ENCODE measurements at places on chromosomes 11 and 22.

DNA sequence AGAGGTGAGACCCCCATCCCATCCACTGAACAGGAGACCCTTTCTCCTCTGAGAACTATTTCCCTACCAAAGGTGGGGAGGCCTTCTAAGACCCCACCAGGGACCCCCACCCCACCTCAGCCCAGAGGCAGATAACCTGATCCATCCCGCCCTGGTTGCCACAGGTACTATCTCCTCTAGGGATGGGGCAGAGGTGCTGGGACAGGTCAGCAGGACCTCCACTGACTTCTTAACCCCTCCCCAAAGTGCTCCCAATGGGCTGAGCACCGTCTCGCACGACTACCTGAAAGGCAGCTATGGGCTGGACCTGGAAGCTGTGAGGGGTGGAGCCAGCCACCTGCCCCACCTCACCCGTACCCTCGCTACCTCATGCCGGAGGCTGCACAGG lies 4.3 kb downstream of the INPPL1 start:
- no peak for DNase-seq

GRCh38 chr11:63443714-63444113 lies 47.3 kb downstream of the PLAAT5 start:
- DNase-seq, result no peak

DNA sequence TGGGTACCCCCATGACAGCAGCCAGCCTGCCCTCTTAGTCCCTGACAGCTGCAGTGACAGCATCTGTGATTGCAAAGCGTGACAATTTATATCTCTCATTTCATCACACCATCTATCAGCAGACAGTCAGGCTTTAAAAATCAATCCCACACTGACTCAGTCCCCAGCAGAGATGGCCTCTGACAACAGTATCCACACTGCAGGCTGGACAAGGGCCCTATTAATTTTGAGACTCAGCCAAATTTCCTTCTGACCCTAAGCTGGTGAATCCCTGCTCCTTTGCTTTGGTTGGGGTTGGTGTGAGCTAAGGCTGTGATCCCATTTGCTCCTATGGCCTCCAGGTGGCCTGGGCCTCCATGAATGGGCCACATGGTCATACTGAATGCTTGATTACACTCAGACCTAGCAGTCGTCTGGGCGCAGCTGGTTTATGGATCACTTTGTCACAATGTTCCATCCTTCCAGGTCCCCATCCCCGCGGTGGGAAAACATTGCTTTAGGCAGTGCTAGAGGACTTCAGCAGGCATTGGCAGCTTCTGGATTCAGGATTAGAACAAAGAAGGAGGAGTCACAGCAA lies 68.2 kb upstream of the B3GAT1 start:
- no peak for DNase-seq

- no peak for DNase-seq
These were observed 2.8 kb downstream of the CEP57 start for GRCh38 chr11:95793116-95793515.

DNA sequence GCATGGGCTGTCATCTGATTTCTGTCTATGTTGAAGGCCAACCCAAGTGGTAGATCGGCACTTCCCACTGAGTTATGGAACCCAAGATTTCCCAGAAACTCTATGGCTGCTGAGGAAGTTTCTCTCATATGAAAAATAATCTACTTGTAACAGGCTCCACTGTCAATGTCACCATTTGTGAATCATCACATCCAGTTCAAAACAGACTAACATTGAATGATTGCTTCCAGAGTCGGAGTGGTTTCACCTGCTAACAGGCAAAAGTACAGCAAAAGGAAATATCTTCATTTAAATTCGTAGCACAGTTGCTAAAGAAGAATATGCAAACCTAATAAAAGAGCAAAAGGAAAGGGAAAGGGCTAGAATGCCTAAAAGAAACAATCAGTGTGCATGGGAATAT lies 12.8 kb downstream of the WT1 start:
- no peak for DNase-seq

- DNase-seq, result no peak
These were observed 50.6 kb upstream of the MN1 start for GRCh38 chr22:27851974-27852746.

GRCh38 chr11:10441652-10442503 lies 13.2 kb upstream of the AMPD3 start:
- DNase-seq, result no peak

- DNase-seq, result no peak
These were observed 23.1 kb upstream of the FZD4 start for GRCh38 chr11:86978247-86978646.

GRCh38 chr11:61489833-61490721 lies 18.5 kb upstream of the LRRC10B start:
- DNase-seq, result no peak

GRCh38 chr11:2860636-2861035 lies 24.9 kb downstream of the CDKN1C start:
- DNase-seq, result no peak

Data from activated gamma-delta T cell treated with anti-CD3 and anti-CD28 coated beads, Interleukin-2, amount 50 U/mL, for 16 hours (primary cell).